Activated B cell treated with CpG ODN at 0.5 μM for 24 hours (primary cell): ENCODE measurements at places on chromosomes 7 and 10.

- DNase-seq: no peak
These were observed 32.7 kb upstream of the NPVF start for GRCh38 chr7:25260862-25261494.

- DNase-seq: peak; percentile 49
These were observed 918 bp upstream of the RPEL1 start for GRCh38 chr10:103244666-103245271.

GRCh38 chr7:105234886-105235285 lies 153.8 kb downstream of the SRPK2 start:
- no peak for DNase-seq

DNA sequence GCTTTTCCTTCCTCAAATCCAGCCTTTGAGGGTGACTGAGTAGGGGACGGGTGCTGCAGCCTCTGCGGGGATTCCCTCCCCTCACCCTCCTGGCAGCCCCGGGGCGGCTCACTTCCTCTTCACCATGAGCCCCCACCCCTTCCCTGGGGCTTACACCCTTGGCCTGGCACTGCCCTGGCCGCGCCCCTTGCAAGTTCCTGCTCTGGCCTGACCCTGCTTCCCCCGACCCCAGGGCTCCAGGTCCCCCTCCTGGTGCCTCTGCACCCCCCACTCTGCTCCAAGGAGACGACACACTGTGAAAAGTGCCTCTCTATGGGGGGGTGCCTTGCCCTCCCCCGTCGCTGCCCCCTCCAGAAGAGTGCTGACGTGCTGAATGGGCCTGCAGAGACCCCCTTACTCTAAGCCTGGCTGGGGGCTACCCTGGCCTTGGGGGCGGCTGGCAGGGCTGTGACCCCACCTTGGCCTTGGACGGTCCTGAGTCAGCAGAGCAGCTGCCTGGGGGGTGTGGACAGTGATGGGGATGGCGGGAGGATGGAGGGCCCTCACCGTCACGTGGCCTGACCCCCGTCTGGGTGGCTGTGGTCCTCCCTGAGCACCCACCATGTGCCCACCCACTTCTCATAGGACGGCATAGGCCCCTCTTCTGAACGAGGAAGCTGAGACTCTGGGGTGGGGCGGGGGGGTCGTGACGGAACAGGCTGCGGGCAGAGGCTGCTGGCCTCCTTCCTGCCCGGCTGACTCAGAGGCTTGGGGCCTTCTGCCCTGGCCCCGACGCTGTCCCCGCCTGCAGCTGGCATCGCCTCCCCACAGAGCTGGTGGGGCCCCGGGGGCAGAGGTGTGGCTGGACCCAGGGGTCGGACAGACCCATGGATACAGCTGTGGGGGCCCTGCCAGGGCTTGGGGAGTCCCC lies 9.8 kb downstream of the LFNG start:
- DNase-seq: peak; percentile 79

DNA sequence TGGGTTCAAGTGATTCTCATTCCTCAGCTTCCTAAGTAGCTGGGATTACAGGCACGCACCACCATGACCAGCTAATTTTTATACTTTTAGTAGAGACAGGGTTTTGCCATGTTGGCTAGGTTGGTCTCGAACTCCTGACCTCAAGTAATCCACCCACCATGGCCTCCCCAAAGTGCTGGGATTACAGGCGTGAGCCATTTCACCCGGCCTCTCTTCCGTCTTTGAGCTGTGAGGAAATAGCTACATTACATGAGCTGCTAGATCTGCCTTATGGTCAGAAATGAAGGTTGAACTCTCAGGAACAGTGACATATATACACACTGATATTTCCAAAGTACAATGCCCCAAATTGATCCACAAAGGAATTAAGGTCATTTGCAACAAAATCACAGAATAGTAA lies 2.4 kb downstream of the BLVRA start:
- no peak for DNase-seq

DNA sequence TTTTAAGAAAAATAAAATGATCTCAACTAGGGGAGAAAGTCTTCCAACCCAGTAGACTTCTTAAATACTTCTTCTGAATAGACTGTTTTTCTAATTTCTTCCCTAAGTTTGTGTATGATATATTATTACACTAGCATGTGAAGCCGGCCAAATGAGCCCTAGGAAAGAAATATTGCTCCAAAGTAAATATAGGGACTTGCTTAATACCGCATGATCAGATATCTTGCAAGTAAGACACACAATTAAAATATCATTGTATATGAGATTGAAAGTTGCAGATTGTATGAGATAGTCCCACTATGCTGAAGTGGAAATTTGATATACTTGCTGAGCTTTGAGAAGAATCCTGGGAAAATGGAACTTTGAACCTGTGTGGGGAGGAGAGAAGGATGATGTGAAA lies 225.7 kb downstream of the BAMBI start:
- DNase-seq: no peak

DNA sequence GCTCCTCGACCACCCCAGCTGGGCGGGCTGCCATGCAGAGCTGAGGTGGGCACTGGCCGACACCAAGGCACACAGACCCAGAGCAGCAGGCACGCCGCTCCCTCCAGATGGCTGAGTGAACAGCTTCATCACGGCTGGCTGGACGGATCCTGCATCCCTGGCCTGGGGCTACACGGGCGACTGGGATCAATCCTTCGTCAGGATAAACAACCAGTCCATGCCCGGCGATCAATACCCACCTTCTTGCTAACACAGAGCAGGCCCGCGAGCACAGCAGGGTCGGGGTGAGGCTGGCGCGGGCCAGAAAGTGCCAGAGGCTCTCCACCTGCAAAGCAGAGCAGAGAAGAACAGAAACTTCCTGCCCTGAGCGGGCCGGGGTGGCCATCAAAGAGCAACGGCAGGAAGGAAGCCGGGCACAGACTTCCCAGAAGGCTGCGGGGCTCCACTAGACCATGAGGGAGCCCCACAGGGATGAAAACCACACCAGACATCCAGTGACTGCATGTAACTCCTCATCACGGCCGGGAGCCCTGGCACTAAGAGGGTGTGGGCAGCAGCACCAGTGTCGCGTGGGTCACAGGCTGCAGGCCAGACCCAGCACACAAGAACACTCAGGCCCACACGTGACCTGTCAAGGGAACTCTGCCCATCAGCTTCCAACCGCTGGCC lies 166.4 kb downstream of the MAD1L1 start:
- peak; percentile 48 for DNase-seq

DNA sequence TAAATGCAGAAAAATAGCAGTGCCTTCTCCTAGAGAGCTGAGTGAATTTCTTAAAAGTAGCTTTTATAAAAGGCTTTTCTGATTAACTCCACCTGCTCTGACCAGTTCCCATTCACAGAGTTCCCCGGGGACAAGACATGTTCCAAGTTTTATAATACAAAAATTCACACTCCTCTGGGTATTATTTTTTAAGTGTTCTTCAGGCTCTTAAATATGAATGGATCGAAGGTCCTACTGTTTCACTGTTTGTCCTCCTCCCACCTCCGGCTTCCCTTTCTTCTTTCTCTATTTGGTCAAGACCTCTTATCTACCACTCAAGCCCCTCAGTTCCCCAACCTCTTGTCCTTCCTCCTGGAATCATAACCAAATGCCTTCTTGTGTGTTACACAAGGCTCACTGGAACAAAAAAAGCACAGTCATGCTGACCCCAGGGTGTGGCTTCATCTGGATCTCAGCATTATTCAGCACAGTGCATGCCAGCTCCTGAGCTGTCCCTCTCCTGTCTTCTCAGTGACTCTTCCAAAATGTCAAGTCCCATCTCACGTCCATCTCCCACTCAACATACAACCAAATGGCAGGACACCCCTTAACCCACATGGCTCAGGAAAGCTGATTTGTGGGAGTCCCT lies 222.4 kb downstream of the SORCS1 start:
- DNase-seq: no peak

- DNase-seq: no peak
These were observed 21.2 kb downstream of the BPGM start for GRCh38 chr7:134667899-134668298.

DNA sequence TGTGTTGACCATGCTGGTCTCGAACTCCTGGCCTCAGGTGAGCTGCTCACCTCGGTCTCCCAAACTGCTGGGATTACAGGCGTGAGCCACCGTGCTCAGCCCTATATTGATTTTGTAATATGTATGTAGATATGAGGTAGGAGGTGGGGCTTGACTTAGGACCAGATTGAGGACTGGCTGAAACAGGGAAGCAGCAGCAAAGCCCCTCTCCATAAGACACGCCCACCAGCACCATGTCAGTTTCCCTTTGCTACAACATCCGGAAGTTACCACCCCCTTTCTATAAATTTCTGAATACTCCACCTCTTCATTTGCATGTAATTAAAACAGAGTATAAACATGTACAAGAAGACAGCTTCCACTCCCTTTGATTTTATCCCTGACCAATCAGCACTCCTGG lies 47.9 kb upstream of the MYL10 start:
- DNase-seq: no peak

- DNase-seq: no peak
These were observed 12.4 kb downstream of the MTPN start for GRCh38 chr7:135964791-135965190.

GRCh38 chr7:134468475-134468874 lies 9.6 kb upstream of the AKR1B1 start:
- DNase-seq: no peak

GRCh38 chr10:59839576-59839975 lies 66.8 kb downstream of the CCDC6 start:
- DNase-seq: no peak

DNA sequence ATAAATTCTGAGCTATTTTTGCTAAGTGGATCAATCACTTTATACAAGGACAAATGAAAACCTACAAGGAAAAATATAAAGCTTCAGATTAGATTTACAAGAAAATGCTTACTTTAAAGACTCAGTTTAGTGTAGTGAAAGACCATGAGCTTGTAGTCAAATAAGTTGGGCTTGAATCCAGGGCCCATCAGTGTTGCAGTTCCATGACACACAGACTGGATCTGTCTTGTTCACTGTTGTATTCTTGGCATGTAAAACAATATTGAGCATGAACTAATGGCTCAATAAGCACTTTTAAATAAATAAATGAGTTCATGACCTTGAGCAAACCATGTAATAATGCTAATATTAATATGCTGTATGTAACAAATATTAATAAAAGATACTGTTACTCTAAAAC lies 164.6 kb upstream of the KCND2 start:
- DNase-seq: no peak

GRCh38 chr10:16662923-16663322 lies 141.2 kb upstream of the C1QL3 start:
- DNase-seq: no peak

DNA sequence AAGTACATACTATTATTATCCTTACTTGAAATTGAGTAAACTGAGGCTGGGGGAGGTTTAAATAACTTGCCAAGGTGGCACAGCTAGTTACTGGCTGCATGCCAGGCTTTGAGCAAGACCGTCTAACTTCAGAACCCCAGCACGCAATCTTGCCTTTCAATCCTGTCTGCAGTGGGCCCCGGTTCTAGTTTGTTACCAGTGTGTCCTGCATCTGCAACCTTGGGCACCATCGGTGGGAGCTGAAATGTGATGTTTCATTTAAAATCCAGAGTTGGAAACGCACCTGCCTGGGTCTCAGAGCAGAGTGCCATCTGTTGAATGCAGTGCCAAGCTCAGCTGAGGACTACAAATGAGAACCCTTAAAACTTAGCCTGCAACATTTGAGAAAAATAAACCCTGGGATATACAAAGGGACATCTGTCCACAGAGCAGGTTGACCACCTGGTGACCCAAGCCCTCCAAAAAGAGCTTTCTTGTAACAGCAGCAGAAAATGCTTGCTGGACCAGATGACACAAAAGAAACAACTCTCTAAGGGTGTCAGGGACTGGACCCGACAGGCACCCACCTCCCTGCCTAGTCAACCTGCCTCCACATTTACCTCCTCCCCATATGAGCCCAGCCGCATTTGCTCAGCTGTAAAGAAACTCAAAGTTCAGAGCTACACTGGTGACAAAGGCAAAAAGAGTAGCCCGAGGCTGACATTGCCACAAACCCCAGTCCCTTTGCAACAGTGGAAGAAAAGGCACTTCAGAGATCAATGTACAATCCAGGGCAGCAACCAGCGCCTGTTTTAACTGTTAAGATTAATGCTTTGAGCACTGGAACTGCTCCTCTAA lies 1.7 kb downstream of the SH3PXD2A start:
- DNase-seq: no peak

DNA sequence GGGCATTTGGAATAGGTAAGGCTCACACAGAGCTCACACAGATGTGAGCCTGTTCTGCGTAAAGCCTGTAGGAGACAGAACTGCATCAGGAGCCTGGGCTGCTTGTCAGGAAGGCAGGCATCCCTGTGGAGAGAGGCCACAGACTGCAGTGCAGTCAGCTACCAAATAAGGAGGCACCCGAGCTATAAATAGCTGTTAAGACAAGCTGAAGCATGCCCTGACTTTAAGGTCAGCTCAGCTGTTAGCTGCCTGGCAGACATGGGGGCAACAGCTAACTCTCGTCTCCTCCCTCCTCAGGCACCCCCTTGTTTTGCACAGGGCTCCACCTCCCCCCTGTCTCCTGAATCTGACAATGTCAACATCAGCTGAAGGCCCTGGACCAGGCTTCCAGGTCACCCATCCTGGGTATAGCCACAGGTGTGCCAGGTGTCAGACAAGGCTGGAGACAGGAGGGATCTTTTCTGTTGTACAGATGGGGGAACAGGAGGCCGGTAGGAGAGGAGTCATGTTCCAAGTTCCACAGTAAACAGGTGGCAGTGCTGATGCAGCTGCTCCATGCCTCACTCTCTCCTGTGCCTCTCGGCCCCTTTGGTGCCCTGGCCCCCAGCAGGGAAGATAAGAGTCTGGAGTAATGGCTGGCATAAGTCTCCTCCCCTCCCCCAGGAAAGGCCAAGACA lies 27.6 kb upstream of the MKRN1 start:
- DNase-seq: no peak

DNA sequence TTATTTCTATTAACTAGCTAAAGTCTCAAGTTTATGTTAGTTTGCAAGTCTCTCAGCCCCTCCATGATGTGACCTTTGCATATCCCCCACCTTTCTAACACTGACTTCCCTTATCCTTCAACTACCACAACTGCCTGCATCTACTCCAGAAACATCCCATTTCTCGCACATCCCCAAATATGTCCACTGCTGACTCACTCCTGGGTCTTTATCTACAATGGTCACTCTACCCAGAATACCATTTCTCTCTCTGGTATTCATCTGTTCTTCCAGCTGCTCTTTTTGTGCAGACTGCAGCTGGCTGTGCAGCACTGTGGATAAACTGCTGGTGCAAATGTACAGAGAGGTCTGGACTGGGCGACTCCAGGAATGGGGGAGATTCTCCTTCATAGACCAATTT lies 32.7 kb upstream of the PRSS1 start:
- no peak for DNase-seq

- DNase-seq: no peak
These were observed 423.8 kb downstream of the GALNT17 start for GRCh38 chr7:71555758-71556157.

DNA sequence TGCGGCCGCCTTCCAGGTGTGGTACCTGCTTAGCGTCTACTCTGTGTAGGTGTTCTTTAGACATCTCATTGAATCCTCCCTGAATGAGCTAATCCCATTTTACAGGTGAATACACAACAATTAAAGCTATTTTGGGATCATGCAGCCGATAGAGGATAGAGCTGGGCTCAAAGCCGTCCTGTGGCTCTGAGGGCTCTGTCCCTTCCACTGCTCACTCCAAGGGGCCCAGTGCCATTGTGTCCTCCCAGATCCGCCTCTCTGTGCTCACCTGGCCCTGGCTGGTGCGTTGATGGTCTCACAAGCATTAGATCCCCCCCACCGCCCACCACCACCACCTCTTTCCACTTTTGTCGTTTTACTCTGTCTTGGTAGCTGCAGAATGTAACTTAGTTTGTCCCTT lies 13.1 kb downstream of the NPTX2 start:
- DNase-seq: no peak
